ENCODE measurements at places on chromosomes 6 and 20. TPM values are rescaled to one million over a fixed set of nuclear protein-coding genes. Genes with fewer than 3 reads are reported as not detected.

DNA sequence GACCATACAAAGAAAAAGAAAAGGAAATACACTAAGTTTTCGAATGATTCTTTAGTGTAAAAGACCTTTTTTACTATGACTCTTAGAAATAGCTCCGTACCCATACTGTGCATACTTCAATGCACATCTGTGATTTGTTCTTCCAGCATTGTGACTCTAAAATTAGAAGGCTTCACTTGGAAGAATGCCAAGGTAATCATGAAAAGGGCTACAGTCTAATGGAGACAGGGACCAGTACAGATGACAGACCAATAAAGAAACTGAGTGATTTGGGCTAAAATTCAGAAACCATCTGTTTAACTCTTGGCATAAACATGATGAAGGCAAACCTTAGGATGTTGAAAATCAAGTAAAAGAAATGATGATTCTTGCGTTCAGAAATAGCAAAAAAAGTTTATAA lies 46.3 kb downstream of the CYP39A1 start:
- no peak for DNase-seq

DNA sequence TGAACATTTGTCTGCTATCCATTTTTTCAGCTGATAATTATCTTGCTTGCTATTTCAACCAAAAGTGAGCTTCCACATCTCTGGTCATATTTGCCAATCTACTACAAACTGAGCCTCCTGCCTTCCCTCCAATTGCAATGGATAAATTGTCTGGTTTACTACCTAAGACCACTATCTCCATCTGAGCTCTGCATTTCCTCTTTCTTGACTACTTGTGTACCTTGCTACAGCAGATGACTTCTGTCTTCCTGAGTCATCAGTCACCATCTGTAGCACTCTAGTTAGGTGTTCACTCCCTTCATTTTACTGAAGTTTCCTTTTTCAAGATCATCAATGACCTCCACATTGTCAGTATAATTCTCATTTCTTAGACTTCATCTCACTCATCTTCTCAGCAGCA lies 33.5 kb upstream of the PHIP start:
- no peak for DNase-seq

DNA sequence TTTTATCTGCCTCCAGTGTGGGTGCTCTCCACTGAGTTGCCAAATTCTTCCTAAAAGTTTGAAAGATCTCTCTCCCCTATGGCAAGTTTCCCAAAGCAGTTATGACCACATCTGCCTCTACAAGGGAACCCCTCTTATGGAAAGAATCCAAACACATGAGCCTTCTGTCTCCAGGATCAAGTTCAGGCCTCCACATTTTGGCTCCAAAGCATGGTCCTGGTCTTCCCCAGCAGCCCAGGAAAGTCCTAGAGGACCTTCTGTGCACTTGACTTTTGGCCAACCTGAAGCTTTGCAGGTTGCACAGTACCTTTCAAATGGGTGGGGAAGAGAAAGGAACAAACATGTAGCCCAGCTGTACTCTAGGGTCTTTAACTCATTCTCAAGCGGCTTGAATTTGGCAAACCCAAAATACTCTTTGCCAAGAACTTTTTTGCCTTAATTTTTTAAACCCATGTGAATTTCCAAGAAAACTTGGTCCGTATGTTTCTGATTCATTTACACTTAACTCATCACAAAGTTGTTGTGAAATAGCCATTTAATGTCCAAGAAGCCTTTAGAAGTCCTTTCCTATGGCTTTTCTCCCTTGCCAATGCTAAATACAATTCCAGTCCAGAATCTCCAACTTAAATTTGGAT lies 240.1 kb upstream of the TBX18 start:
- DNase-seq, result no peak

DNA sequence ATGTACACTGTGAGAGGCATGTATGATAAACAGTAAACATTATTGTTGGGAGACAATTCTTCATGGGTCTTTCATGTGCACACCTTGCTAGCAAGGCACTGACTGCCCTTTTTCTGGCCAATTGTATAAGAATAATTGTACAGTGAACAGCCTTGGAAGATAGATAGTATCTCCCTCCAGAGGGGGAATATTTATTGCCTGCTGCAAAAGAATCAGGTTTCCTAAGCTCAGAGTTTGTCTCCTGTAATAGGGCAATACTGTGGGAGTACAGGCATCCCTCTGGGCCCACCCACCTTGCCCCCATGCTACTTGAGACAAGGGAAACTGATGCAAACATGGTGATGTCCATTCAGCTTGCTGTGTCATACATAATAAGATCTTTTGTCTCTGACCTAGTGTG lies 442.2 kb downstream of the HDGFL1 start:
- no peak for DNase-seq

DNA sequence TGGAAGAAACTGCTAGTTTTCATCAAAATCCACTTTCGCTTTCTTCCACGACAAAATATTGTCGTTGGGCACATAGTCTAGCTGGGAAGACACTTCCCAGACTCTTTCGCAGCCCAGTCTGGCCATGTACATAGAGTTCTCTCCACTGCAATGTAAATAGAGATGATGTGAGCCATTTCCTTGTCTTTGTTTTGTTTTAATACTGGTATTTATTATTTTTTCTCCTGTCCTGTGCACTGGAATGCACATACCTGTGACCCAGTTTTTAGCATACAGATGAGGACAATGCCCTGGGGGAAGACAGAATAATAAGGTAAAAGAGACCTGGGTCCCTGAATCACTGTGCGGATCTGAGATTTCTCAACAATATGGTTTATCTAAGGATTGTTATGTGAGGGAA lies 149.5 kb upstream of the BMP5 start:
- DNase-seq, result no peak

DNA sequence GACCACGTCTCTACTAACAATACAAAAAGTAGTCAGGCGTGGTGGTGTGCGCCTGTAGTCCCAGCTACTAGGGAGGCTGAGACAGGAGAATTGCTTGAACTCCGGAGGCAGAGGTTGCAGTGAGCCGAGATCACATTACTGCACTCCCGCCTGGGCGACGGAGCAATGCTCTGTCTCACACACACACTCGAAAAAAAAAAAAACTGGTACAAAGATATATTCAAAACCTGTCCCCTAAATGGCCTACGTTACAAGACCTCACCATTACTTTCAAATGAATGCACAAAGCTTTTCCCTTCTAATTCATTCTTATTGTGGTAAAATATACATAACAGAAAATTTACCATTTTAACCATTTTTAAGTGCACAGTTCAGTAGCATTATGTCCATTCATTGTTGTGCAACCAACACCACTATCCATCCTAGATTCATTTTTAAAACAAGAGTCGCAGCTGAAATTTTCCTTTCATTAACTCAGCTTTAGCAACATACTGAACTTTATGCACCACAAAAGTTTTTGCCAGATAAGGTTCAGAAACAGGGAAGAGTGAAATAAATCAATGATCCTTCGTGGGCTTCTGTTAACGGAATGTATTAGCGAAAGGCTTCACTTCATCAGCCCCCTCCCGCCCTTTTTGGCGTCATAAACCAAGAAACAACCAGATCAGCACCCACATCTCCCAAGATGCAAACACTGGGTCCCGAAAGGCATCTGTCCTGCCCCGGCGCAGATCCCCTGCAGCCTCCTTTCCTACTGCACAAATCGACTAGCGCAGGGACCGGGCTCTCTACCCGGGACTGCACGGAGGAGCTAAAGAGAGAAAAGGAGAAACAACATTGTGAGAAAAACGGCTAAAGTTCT lies 825 bp upstream of the FAM135A start:
- DNase-seq, result peak; percentile 20

- no peak for DNase-seq
Measured at GRCh38 chr6:9308284-9308683, 872.9 kb upstream of the SLC35B3 start.

DNA sequence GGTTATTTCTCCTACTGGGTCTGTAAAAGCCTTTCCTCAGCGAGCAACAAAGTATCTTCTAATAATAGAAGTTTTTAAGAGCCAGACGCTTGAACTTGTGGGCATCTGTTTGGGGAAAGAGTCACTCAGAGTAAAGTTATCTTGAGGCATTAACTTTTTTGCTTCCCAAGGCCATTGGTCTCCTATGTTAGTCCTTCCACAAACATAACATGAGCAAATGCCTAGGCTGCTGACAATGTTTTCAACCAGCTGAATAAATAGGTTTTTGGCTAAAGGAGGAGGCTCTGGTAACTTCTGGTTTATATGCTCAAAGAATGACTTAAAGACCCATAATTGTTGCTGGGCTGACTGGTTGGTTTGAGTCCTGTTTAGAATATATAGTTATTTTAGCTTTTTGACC lies 213.5 kb upstream of the SYNCRIP start:
- no peak for DNase-seq

DNA sequence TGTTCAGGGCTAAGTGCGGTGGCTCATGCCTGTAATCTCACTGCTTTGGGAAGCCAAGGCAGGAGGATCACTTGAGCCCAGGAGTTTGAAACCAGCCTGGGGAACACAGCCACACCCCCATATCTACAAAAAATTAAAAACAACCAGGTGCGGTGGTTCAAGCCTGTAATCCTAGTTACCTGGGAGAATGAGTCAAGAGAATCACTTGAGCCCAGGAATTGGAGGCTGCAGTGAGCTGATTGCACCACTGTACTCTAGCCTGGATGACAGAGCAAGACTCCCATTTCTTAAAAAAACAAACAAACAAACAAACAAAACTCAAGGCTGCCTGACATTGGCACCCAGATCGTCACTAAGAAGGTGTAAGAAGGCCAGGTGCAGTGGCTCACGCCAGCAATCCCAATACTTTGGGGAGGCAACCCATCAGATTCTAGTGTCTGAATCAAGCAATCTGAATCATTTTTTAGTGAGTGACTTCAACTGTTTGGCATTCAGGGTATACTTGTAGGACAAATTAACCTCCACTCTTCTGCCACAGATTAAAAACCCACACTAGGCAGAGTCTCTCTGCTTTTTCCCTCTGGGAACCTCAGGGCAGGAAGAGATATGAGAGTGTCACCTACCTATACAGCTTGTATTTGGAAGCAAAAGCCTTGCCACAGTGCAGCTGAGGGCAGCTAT lies 6.1 kb downstream of the PLAGL2 start:
- DNase-seq, result no peak

- peak; percentile 65 for DNase-seq
Measured at GRCh38 chr20:23048283-23049200, 930 bp downstream of the THBD start.

- DNase-seq, result no peak
Measured at GRCh38 chr6:36545767-36546307, 1.4 kb downstream of the STK38 start.

DNA sequence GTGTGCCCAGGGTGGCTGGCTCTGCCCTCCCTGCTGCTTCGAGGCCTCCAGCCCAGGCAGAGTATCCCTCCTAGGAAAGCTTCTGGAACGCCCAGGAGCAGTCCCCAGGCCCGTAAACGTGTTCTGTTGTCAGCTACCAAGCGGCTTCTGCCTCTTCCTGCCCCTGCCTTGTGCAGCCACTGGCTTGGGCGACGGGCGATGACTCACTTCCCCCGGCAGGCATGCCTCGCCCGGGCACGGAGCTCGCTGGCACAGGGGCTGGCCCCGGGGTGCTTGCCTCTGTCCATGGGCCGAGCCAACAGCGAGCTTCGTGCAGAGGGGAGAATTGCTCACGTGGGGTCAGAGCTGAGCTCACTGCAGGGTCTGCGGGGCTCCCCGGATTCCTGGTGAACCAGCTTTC lies 86.7 kb upstream of the THBS2 start:
- DNase-seq, result no peak

DNA sequence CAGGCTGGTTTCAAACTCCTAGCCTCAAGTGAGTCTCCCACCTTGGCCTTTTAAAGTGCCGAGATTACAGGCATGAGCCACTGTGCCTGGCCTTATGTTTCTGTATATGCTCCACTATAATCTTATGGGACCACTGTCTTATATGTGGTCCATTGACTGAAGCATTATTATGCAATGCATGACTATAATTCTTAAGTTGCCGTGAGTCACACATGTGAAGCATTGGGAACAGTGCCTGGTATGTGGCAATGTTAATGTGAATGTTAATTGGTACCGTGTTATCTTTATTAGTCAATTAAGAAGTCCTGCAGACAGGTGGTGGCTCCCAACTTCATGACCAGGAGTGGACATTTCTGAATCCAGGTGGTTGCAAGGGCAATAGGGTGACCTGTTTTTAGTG lies 14.7 kb upstream of the ASXL1 start:
- DNase-seq, result no peak

DNA sequence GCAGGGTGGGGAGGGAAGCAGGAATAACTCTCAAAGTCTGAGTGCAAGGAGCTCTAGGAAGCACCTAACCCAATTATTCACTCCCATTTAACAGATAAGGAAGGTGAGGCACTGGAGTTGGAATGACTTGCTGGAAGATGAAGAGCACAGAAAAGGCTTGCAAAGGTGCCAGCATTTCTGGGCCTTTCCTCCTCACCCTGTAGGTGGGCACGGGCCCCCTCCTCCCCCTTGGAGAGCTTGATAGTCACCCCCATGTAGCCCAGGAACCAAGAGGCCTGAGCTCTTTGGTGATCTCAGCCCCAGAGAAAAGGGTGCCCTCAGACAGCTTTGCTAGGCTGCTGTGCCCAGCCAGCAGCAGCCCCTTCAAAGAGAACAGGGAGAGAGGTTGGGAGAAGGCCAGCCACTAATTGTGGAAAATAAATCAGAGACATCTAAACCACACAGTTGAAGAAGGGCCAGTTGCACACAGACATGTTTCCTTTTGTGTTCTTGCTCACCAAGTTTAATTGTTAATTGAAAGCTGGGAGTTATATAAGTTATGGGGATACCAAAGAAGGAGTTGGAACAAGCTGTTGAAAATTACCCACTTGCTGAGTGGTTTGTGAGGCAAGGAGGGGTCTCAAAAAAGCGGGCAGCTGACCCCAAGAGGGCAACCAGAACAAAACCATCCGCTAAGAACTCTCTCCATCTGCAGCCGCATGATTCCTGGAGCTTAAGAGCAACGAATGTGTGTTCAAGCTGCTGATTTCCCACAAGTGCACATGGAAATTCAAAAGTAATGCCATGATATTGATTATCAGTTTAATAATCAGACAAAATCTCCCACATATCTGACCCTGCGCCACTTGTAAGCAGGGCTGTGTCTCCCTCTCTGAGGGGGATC lies 77.0 kb downstream of the MRPL14 start:
- no peak for DNase-seq

- DNase-seq, result no peak
Measured at GRCh38 chr6:84546427-84546914, 217.9 kb downstream of the TBX18 start.

Gene RALGAPB
- total RNA-seq, result 73.6 TPM

Gene KIAA1755
- total RNA-seq, result 5.1 TPM

Gene TINAG
- not detected for total RNA-seq

Gene APCDD1L
- 2.0 TPM for total RNA-seq

Gene TNFAIP3
- 50.5 TPM for total RNA-seq

Gene MYLIP
- 59.6 TPM for total RNA-seq
